ENCODE measurements at places on chromosomes 5 and 9. TPM values are rescaled to one million over a fixed set of nuclear protein-coding genes. Genes with fewer than 3 reads are reported as not detected.

The MAN1B1 gene
- 43.5 TPM for total RNA-seq

GRCh38 chr5:77683171-77683732 lies 44.7 kb upstream of the OTP start:
- no peak for DNase-seq

DNA sequence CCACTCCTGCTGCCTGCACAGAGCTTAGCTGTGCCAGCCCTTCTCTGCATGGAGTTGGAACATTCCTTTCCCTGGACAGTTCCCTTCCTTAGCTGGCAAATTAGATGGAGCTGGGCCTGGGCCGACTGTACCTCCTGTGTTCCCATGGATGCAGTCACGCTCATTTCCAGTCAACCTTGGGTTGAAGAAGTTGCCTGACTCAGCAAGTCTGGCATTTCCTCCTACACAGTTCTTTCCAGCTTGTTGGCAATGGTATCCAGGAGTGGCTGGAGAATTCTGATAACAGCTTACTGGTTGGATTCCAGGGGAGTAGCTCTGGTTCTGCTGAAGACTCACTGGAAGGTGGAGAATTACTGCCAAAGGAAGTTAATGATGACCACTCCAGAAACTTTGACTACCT lies 9.2 kb upstream of the TAF1L start:
- no peak for DNase-seq

GRCh38 chr5:138506370-138507306 lies 36.4 kb downstream of the ETF1 start:
- no peak for DNase-seq

- DNase-seq, result no peak
These were observed 130.4 kb upstream of the CDH6 start for GRCh38 chr5:31062902-31063580.

The CORO2A gene
- 53.8 TPM for total RNA-seq

- no peak for DNase-seq
These were observed 219.8 kb upstream of the TBCA start for GRCh38 chr5:77995793-77996409.

GRCh38 chr5:18281947-18282581 lies 647.8 kb downstream of the TAF11L14 start:
- DNase-seq, result no peak

DNA sequence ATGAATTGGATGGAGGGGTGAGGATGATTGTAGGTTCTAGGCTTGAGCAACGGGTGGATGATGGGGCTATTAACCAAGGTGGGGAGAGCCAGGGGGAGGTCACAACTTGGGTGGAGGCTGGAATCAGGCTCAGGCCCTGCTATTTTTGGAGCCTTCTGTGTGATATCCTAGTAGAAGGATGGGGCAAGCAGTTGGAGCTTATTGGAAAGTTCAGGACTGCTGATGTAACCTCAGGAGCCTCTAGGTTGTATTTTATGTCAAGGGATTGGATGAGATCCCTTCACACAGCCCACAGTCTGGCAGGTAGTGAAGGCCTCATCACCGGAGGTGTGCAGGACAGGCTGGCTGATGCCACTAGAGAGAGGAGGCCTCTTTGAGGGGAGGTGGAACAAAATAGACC lies 11.2 kb upstream of the RPS14 start:
- DNase-seq, result no peak

The DNAH5 gene
- 0.05 TPM for total RNA-seq

The GABRA6 gene
- not detected for total RNA-seq

DNA sequence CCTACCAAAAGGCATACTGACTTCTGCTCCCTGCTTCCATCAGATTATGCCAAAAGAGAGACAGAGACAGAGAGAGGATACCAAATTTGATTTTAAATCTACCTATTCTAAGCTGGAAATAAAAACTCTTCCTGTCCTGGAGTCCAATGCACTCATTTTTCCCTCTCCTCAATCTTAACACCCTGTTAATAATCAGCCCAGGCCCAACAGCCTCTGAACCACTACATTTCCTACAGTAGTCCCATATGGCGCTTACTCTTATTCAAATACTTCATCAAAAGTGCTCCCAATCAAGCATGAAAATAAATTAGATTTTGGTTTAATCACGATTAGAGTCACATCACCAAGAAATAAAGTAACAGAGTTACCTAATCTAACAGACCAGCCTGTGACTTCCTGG lies 152.3 kb downstream of the TSSK1B start:
- DNase-seq, result no peak

The PCDHB12 gene
- total RNA-seq, result 0.40 TPM

DNA sequence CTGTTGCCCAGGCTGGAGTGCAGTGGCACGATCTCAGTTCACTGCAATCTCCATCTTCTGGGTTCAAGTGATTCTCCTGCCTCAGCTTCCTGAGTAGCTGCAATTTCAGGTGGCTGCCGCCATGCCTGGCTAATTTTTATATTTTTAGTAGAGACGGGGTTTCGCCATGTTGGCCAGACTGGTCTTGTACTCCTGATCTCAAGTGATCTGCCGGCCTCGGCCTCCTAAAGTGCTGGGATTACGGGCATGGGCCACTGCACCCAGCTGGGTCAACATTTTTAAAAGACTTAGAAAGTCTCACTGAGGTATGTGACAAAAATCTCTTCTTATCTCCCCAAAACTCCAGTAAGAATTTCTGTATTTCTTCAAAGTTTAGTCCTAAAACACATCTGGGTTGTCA lies 211.6 kb downstream of the CTNND2 start:
- no peak for DNase-seq

The PRUNE2 gene
- 90.0 TPM for total RNA-seq

DNA sequence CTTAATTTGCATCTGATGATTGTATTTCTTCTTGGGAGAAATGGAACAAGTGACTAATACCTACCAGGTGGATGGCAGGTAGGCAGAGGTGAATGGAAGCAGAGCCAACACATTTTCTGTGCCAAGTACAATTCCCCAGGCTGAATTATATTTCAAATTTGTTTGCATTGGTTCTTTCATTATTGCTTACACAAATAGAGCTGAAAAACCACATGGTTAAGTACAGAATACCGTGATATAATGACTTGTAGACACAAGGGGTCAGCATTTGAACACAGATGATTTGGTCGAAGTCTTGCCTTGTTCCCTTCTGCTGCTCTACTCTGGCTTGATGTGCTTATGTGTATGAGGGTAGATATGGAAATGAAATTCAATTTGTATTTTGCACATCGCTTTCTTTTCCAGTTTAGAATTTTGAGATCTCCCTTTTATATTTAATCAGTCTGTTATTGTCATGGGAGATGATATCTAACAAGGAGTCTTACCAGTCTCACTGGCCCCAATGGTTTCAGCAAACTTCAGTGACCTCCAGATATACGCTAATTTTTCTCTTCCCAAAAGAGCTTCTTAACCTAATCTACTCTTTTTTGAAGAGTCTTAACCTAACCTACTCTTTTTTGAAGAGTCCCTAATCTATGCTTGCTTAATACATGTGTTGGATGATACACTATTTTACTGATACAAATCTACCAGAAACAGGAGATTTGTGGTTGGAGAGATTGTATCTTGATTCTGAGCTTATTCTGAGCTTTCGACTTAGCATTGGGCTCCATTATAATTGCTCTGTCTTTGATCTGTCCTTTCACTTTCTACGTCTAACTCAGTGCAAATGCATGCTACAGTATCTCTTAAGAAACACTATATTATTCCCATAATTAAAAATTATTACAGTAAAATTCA lies 88.1 kb downstream of the PCSK1 start:
- peak; percentile 23 for DNase-seq

The BAAT gene
- not detected for total RNA-seq

- DNase-seq, result no peak
These were observed 1.2 kb downstream of the MTAP start for GRCh38 chr9:21803649-21804048.

DNA sequence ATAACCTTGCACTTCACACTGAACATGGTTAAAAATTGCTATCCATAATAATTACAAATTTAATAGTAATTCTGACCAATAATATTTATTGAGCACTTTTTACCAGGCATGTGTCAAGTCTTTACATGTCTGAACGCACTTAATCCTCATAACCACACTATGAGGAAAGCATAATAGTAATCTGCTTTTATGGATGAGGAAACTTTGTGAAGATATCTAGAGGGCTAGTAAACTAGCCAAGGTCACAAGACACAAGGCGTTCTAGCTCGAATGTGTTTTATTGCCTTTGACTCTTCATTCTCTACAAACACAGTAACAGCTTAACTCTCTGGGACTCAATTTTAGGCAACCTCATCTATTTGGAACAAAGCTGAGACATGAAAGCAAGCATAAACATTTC lies 205.1 kb downstream of the ARHGEF28 start:
- no peak for DNase-seq

The GKAP1 gene
- 3.7 TPM for total RNA-seq

The GRM6 gene
- total RNA-seq, result not detected

- DNase-seq, result peak; percentile 47
These were observed 69.9 kb upstream of the OR2K2 start for GRCh38 chr9:111399772-111400563.

DNA sequence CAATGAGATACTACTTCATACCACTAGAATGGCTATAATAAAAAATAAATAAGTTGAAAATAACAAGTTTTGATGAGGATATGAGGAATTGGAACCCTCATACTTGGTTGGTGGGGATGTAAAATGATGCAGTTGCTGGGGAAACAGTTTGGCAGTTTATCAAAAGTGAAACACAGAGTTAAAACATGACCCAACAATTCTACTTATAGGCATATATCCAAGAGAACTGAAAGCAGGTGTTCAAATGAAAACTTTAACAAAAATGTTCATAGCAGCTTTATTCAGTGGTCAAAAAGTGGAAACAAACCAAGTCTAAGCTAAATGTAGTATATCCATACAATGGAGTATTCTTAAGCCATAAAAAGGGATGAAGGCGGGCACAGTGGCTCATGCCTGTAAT lies 13.1 kb upstream of the LHFPL2 start:
- DNase-seq, result no peak

DNA sequence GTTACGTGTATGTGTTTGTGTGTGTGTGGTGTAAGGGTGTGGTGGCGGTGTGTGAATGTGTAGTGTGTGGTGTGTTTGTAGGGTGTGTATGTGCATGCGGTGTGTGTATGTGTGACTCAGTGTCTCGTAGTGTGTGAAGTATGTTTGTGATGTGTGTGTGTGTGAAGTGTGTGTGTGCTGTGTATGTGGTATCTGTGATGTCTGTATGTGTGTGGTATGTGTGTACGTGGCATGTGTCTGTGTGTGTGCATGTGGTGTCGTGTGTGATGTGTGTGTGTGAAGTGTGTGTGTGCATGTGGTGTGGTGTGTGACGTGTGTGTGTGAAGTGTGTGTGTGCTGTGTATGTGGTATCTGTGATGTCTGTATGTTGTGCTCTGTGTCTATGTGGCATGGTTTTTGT lies 339.4 kb downstream of the MTRR start:
- DNase-seq, result no peak

DNA sequence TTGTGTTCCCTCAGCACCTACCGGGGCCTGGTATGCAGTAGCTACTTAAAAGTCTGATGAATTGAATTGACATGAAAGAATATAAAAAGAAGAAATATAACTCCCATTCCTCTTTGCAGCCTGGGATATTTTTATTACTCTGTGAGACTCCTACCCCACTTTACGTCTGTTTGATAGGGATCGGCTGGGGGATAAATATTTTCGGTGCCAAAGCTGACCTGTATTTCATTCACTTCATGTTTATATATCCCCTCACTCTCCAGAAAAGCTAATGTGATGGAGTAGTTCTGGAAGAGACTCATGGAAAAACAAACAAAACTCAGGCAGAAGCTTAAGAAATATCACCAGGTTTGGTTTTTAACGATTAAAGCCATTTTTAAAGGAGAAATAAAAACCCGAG lies 108.2 kb upstream of the TBC1D2 start:
- no peak for DNase-seq

GRCh38 chr5:136025900-136026299 lies 2.9 kb upstream of the TGFBI start:
- no peak for DNase-seq

- no peak for DNase-seq
These were observed 69.8 kb downstream of the SLC46A2 start for GRCh38 chr9:112820881-112821280.

- DNase-seq, result no peak
These were observed 12.5 kb downstream of the MAPKAP1 start for GRCh38 chr9:125694478-125694877.

- DNase-seq, result no peak
These were observed 1550.9 kb upstream of the CDH6 start for GRCh38 chr5:29642601-29643000.

- no peak for DNase-seq
These were observed 490.2 kb upstream of the DAP start for GRCh38 chr5:11251247-11251646.

DNA sequence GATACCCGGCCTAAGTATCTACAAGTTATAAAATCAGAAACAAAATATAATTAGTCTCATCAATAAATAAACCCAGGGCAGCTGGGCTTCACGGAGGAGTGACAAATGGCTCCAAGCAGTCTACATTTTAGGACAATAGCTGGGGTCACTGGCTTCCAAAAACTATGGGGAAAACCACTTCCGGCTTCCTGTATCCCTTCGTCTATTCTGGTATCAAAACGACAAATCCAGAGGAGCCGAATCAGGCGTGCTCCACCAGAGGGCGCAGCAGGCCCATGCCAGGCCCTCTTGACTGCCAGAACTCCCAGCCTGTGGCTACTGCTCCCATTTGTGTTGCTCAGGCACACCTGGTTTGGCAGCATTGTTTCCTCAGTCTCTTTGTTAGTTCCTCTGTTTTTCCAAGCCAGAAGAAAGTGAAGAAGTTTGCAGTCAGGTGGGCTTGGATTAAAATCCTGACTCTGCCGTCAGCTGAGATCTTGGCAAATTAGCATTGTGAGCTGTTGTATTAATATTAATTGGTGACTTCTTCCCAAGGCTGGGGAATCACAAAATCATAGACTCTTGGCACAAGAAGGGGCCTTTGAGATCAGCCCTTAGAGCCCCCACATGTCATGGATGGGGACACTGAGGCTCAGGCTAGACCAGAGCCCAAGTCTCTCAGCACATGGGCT lies 11.6 kb upstream of the RAB14 start:
- peak; percentile 91 for DNase-seq

The TAF11L5 gene
- not detected for total RNA-seq

The TAF11L12 gene
- total RNA-seq, result not detected

GRCh38 chr9:68847765-68848164 lies 142.7 kb downstream of the PIP5K1B start:
- DNase-seq, result no peak

- DNase-seq, result no peak
These were observed 148.8 kb downstream of the MEF2C start for GRCh38 chr5:88734191-88734640.

The FAT2 gene
- not detected for total RNA-seq

The NEUROG1 gene
- not detected for total RNA-seq
